Activated CD4-positive, alpha-beta T cell treated with anti-CD3 and anti-CD28 coated beads, Interleukin-2, amount 10 ng/mL, durations not matched to agents 24 days and 14 days (primary cell): ENCODE measurements at places on chromosomes 4 and X. TPM values are rescaled to one million over a fixed set of nuclear protein-coding genes. Genes with fewer than 3 reads are reported as not detected.

Gene SRP72
- total RNA-seq: 202 and 209 TPM in 2 replicates

Gene GAGE12J
- total RNA-seq: not detected in 2 replicates

Gene BMP15
- total RNA-seq: not detected in 2 replicates

Gene MAGEA8
- not detected in 2 replicates for total RNA-seq

Gene PACRGL
- 20.1 and 22.1 TPM in 2 replicates for total RNA-seq

Gene DMRTC1B
- not detected in 2 replicates for total RNA-seq
